Stimulated activated CD8-positive, alpha-beta memory T cell treated with anti-CD3 and anti-CD28 coated beads, Interleukin-12 subunit alpha, Interleukin-12 subunit beta, amount 100 ng/mL, for 4 hours (primary cell): ENCODE measurements at places on chromosomes 1 and 21.

GRCh38 chr1:1347663-1348419, 1.4 kb downstream of the DVL1 start:
- no peak for DNase-seq

- no peak for DNase-seq
These were observed 22.0 kb downstream of the AHCYL1 start for GRCh38 chr1:110006516-110006915.

- DNase-seq, result no peak
These were observed 2.9 kb upstream of the CLIC4 start for GRCh38 chr1:24742090-24742938.

DNA sequence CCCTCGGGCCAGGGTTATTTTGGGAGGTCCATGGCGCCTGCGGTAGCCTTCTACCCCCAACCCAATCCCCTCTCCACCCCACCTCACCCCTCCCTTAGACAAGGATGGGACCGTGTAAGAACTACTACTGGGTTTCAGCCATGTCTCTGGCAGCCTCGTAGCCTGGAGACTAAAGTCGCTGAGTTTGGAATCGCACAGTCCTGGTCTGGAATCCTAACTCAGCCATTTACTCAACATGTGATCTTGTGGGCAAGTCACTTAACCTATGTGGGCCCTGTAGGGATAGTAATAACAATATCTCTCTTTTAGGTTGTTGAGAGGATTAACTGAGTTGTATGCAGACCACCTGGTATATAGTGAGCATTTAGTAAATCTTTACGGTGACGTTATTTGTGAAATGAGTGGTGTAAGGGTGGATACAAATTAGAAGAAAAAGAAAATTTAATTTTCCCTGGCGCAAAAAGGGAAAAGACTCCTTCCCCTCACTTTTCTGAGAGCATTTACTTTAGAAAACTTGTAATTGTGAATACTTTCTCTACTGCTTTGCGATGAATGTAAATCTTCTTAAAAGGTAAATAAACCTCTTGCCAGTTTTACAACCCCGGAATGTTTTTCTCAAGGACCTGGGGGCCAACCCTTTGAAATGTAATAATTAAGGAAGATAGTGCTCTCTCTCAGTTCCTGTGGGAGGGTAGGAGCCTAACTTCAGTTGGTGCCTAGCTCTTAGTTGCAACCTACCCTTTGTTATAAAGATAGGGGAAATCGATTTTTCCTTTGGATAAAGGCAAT, 615 bp upstream of the MRPS15 start:
- no peak for DNase-seq

GRCh38 chr1:243320224-243320623, 64.4 kb downstream of the SDCCAG8 start:
- DNase-seq, result no peak

DNA sequence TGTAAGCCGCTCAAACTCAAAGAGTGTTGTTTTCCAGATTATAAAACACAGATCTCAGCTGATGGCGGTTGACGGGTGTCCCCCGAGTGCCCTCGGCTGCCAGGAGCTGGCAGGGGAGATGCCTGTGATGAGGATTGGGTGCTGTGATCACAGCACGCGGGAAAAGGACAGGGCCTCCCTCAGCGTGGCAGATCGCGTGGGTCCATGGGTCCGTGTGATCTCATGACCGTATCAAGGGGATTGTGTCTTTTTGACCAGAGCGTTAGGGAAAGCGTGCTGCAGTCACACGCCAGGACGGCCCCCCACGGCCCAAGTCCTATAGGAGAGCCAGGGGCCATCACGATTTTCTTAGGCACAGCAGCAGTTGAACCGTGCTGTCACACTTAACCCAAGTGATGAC, 51.9 kb downstream of the PDE9A start:
- no peak for DNase-seq

DNA sequence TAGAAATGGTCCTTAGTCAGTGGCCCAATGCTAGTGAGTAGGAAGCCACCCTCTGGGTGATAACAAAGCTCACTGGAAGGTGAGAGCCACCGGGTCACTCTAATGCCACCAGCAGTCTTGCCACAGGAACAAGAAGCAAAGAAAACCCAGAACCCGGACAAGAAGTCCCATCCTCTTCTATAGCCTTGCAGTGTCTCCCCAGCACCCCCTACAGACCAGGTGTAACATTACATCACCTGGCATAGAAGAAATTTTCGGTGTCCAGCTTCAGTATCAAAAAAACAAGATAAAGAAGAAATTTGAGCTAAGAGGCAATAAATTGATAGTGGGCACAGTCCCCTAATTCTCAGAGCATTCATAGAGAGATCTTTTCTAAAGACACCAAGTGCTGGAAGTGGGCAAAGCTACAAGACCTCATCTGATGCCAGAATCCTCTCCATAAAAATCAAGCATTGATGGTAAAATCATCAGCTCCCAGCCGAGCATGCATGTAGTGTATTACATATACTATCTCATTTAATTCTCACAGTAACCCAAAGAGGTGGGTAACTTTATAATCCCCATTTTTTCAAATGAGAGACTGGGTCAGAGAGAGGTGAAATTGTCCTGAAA, 491.0 kb downstream of the MATN1 start:
- no peak for DNase-seq

GRCh38 chr21:37907076-37907475, 9.2 kb downstream of the KCNJ6 start:
- DNase-seq, result no peak
